ENCODE measurements at places on chromosomes 2 and 18.

DNA sequence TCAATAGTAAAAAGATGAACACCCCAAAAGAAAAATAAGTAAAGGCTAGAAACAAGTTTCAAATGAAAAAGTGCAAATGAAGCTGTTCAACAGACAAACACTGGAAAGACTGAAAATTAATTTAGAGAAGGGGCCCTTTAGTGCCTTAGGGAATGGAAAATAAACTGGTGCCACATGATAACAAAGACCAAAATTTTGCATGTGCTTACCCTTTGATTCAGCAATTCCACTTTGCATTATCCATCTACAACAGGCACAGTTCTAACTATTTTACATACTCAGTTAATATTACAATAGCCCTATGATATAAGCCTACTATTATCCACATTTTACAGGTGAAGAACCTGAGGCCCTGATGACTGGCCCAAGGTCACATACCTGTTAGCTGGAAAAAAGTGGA, 183.9 kb downstream of the NBAS start:
- no peak for DNase-seq

DNA sequence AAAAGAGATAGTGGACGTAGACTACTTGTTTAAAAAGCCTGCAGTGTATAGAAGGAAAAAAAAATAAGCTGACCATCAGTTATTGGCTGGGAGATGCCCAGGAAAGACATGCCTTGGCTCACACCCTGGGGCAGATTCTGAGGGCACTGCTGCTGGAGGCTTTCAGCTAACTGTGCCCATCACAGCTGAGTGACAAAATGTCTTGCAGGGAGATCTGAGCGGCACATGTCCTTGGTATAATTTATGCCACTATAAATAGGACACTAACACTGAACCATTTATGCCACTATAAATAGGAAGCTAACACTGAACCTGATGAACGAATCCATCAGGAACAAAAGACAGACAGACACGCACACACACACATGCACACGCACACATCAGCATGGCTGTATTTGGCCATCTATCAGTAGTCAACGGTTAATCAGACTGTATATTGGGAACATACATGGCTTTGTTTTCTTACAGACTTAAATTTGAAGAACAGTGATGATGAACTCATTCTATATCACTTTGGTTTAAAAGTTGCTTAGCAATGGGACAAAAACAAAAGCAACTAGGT, 68.2 kb upstream of the NOSTRIN start:
- no peak for DNase-seq

- DNase-seq: no peak
These were observed 166.7 kb downstream of the L3MBTL4 start for GRCh38 chr18:6248017-6248416.

- DNase-seq: peak; percentile 31
These were observed 180.2 kb downstream of the RNF144A start for GRCh38 chr2:7097353-7097895.

GRCh38 chr2:120231974-120232635, 8.9 kb upstream of the TMEM185B start:
- peak; percentile 55 for DNase-seq

DNA sequence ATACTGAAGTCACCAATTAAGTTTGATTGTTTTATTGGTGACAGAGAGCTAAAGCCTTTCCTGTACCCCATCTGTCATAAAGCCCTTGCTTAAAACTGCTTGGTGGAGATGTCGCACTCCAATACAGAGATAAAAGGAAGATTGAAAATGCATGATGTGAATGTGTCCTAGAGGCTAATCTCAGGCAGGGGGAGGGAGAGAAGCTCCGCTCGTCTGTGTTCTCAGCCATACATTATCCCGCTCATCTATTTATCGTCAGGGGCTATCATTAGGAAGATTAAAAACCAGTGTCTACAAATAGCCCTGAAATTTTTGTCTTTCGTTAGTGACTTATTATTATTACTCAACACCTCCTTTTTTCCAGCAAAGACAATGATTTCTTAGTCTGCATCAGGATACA, 110.3 kb downstream of the CMPK2 start:
- no peak for DNase-seq

DNA sequence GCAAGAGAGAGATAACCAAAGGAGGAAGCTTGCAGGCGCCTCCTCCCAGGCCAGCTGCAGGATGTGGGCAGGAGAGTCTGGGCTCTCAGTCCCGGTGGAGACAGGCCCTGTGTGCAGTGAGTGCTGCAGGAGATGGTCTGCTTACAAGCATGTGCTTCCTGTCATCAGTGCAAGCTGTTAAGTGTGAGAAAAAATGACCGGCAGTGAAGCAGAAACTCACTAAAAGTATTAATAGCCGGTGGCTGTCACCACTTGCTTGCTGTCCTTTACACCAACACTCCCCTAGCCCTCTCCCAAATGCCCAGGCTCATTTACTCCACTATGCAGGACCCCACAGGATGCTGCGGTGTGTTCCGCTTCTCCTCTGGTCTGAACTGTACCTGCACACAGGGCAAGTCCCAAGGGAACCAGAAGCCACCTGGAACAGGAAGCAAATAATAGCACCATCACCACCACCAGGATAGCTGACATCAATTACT, 435.6 kb upstream of the HS6ST1 start:
- no peak for DNase-seq

DNA sequence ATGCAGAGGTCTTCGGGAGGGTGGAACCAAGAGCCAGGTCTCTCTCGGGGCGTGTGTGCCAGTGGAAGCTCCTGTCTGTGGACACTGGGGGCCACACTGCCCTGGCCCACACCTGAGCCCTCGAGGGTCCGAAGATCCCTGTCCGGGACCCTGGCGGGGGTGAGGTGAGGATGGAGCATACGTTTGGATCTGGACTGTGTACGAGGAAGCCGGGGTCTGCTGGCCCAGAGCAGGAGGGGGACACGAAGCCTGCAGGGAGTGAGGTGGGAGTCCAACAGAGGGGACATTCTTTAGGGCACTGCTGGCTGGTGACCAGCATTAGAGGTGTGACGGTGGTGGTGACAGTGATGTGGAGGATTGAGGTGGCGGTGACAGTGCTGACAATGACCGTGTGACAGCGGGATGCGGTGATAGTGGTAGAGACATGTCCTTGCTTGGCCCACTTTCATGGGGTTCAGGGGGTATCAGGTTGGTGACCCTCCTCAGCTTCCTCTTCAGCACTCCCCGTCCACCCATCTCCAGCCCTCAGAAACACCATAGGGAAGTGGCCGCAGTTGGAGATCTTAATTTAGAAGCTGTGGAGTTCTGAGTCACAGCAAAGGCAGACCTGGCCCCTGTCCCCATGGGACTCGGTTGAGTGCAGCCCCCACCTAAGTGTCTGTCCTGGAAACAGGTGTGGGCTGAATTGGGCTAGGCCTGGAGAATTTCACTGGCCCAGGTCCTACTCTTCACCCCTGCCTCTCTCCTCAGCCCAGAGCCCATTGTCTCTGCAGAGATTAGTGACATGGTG, 252.0 kb downstream of the DYSF start:
- no peak for DNase-seq

DNA sequence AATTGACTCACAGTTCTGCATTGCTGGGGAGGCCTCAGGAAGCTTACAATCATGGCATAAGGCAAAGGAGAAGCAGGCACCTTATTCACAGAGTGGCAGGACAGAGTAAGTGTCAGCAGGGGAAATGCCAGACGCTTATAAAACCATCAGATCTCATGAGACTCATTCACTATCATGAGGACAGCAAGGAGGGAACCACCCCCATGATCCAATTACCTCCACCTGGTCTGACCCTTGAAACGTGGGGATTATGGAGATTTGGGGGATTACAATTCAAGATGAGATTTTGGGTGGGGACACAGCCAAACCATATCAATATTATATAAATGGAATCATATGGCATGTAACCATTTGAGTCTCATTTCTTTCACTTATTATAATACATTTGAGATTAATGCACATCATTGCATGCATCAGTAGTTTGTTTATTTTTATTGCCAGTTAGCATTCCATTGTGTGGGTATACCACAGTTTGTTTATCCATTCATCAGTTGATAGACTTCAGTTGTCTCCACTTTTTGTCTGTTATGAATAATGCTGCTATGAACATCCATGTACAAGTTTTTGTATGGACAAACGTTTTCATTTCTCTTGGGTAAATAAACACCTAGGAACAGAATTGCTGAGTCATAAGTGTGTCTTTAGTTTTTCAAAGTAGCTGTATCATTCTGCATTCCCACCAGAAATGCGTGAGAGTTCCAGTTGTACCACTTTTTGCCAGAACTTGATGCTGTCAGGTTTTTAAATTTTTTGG, 5.8 kb upstream of the SRBD1 start:
- DNase-seq: no peak
